ENCODE measurements at places on chromosomes 4 and X. TPM values are rescaled to one million over a fixed set of nuclear protein-coding genes. Genes with fewer than 3 reads are reported as not detected.

Gene IL3RA
- total RNA-seq: not detected

Gene TMEM31
- total RNA-seq: not detected

Gene MAGEC2
- total RNA-seq: not detected

Gene GNL3L
- total RNA-seq: 32.5 TPM

Gene CXorf49
- total RNA-seq: 0.69 TPM

Gene TRPC5OS
- total RNA-seq: not detected

Gene ADH1A
- not detected for total RNA-seq

Gene IL9R
- not detected for total RNA-seq

Gene TMSB15B
- 4.9 TPM for total RNA-seq
